Esophagus muscularis mucosa (tissue), 4 donors: ENCODE measurements at places on chromosomes 2 and 18. TPM values are rescaled to one million over a fixed set of nuclear protein-coding genes. Genes with fewer than 3 reads are reported as not detected.

GRCh38 chr2:9258501-9258900 is 51.9 kb downstream of the ASAP2 start:
- no peak for DNase-seq

- DNase-seq: no peak
Observed at GRCh38 chr2:86010083-86010482, 95.6 kb downstream of the POLR1A start.

- DNase-seq: no peak
Observed at GRCh38 chr18:70554854-70555445, 266.1 kb downstream of the SOCS6 start.

DNA sequence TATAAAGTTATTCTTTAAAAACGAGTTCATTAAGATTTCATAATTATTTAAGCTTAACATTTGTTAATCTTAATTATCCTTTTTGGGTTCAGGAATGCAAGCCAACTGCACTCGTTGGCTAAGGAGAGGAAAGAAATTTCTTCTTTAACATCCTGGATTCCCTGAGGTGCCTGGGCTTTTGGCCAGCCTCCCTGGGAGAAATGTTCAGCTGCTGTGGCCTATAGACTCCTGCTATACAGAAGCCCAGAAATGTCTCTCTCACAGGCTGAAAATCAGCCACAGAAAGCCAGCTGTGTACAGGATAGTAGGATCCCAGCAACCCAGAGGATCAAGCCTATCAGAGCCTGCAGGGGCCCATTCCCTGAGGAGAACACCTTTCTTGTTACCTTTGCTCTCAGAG is 430.3 kb downstream of the XIRP2 start:
- no peak for DNase-seq

PIGN gene
- 13.7 TPM for total RNA-seq

GRCh38 chr2:215773728-215774127 is 239.6 kb downstream of the MREG start:
- DNase-seq: no peak

GRCh38 chr18:71936744-71937143 is 607.4 kb downstream of the CBLN2 start:
- no peak for DNase-seq

DNA sequence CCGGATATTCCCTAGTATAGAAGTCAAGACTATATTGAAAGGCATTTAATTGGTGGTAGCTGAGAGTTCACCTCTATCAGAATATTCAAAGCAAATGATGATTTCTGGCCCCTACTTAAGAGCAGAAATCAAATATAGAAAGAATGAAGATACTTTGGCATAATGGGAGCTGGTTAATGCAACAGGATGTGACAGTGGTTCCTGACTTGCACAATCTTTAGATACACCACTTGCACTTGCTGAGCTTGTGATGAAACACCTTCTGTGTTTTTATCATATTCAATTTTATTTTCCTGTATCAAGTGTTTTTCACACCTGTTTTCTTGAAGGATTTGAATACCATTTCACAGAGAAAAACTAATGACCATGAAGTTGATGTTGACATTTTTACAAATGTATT is 124.1 kb upstream of the CDH19 start:
- DNase-seq: no peak

DNA sequence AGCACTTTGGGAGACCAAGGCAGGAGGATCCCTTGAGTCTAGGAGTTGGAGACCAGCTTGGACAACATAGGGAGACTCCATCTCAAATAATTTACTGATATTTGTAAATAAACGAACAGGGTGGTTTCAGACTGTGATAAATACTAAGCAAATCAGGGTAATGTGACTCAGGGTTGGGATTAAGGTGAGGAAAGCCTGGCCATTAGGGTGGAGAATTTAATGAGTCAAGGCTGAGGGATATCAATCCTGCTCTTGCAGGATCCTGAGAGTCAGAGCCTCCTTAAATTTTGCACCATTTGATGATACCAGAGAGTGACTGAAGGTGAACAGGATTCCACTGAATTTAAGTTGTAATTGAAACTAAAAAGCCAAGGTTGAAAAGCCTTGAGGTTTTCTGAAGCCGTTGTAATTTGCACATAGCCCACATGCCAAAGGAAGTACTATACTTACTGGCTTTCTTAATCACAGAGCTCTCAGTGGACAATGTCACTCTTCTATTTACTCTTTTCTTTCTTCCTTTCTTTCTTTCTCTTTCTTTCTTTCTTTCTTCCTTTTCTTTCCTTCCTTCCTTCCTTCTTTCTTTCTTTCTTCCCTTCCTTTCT is 28.6 kb upstream of the AP1S3 start:
- DNase-seq: no peak

POTEC gene
- total RNA-seq: not detected

STAT1 gene
- 44.2 TPM for total RNA-seq

DNA sequence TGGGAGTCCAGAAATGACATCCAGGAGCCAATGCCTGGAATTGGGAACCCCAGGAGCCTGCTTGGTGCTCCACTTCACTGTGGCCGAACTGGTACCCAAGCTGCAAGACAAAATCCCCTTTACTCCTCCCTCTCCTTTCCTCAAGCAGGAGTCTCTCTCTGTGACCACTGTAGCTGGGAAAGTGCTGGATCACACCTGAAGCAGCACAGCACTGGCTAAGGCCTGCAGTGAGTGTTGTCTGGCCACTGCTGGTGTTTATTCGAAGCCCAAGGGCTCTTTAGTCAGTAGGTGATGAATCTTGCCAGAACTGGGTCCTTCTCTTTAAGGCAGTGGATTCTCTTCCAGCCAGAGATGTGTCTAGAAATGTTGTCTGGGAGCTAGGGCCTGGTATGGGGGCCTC is 26.4 kb downstream of the STPG4 start:
- no peak for DNase-seq

GRCh38 chr18:59623456-59624368 is 73.5 kb downstream of the CCBE1 start:
- DNase-seq: peak; percentile 89

DNA sequence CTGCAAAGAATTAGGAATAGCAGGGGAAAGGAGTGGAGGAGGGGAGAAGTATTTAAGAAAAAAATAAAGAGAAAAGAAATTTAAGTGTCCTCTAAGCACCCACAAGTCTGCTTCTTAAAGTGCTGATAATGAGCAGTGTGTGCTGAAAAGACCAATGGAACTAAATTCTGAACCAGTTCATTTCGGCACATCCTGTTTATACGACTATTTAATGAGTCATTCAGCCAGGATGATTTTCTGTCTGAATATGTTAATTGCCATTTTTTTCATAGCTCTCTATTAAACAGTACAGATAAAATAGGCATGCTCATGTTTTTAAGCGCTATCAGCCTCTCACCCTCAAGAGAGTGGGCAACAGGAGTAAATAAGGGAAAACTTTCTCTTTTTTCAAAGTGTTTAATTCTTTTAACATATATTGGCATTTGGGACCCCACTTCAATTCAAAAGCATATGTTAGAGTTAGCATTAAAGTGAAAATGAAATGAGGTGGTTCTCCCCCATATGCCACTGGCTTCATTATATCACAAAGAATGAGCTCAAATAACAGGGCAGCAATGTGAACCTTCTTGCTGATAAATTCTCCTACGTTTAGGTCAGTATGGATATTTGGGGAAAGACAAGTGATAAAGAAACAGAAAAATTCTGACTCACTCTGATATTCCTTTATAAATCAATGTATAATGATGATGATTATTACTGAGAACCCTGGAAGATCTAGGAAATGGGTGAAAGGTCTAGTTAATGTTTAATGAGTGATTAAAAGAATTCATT is 87.5 kb downstream of the TCF4 start:
- no peak for DNase-seq

GRCh38 chr2:120887741-120888231 is 152.1 kb downstream of the GLI2 start:
- no peak for DNase-seq

- no peak for DNase-seq
Observed at GRCh38 chr2:241493092-241493491, 15.3 kb downstream of the STK25 start.

DNAJC27 gene
- 8.0 TPM for total RNA-seq

KCNG2 gene
- total RNA-seq: not detected

LAMA1 gene
- 0.42 TPM for total RNA-seq

MEMO1 gene
- total RNA-seq: 25.0 TPM

DNA sequence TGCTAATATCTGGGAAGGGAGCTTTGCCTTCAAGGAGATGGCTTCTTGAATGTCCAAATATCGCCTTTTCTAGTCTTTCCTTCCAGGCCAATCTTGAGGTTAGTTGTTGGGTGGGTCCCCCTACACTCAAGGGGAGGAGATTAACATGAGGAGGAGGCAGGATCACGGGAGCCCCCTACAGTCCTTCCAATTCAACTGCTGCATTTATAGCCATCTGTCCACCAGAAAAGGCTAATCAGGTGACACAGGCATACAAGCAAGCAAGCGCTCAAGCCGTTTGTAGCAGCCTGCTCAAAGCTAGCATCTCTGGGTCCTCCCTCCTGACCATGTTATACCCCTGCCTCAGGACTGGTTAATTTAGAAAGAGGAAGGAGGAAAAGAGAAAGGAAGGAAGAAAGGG is 87.6 kb downstream of the MRPS9 start:
- no peak for DNase-seq

SERPINB4 gene
- total RNA-seq: not detected

GRCh38 chr2:84102274-84102673 is 356.8 kb downstream of the SUCLG1 start:
- no peak for DNase-seq

GRCh38 chr2:158815166-158815565 is 20.0 kb downstream of the DAPL1 start:
- no peak for DNase-seq

DNA sequence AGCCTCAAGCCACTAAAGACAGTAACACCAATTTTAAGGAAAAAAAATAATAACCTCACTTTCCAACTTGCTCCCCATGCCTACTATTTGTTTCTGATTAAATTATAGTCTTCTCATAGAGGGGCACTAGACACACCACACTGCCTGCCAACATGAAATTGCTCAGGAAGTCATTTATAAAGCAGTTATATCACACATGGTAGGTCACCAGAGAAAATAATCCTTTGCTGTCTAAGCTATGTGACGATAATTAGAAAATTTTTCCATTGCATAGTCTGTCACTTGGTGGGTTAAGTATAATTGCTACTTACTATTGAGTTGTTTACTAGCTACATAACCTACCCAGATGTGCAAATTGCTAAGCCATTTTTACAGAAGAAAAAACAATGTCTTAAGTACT is 85.2 kb downstream of the INO80D start:
- no peak for DNase-seq

- DNase-seq: no peak
Observed at GRCh38 chr2:42725657-42726056, 38.3 kb downstream of the OXER1 start.

GRCh38 chr2:75729861-75730260 is 19.1 kb upstream of the GCFC2 start:
- DNase-seq: no peak

GRCh38 chr2:176171351-176172006 is 14.4 kb downstream of the HOXD3 start:
- no peak for DNase-seq

DNA sequence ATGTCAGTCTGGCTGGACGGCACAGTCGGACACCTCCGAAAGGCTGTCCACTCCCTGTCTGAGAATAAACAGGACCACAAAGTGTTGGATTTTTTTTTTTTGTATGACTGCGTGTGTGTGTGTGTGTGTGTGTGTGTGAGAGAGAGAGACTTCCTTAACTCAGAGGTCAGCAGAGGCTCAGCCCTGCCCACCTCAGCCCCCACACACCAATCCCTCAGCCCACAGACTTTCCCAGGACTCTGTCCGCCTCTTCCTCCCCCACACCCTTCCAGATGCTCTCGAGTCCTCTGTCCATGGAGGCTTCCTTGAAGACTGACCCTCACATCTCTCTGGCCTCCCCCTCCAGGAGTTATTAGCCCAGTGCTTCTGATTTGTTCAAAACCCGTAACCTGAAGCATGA is 147.3 kb downstream of the BCL11A start:
- DNase-seq: no peak

DNA sequence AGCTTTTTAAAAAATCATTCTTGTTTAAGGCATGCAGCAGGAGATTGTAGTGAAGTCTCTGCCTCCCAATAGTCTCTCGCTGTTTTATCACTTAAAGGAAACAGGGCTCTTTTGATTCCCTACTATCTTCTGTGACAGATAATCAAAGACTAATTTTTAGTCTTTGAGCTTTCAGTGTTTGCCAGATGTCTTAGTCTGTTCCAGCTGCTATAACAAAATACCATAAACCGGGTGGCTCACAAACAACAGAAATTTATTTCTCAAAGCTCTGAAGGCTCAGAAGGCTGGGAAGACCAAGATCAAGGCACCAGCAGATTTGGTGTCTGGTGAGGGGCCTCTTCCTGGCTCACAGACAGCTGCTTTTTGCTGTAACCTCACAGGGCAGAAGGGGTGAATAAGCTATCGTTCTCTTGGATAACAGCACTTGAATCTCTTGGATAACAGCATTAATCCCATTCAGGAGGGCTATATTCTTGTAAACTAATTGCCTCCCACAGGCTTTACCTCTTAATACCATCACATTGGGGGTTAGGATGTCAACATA is 37.8 kb upstream of the STAT4 start:
- no peak for DNase-seq

- no peak for DNase-seq
Observed at GRCh38 chr2:10238396-10238795, 64.3 kb upstream of the HPCAL1 start.

DNA sequence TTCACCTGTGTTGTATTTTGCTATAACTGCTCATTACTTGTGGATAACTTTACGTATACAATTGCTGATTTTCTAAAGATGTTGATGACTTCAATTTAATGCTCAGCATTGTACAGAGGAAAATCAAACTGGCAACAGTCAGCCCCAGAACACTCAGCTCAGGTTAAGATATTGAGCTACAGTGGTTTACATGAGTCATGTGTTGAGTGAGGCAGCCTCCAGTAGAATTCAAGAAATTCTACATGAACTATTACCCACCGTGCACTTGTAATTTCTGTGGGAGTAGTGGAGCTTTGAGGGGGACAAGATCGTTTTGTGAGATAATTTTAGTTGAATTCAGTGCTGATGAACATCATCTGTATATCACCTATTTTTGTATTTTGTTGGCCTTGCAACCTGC is 292.3 kb downstream of the ALPK2 start:
- DNase-seq: no peak

CSRNP3 gene
- total RNA-seq: 1.8 TPM

GRCh38 chr18:59627414-59627813 is 69.8 kb downstream of the CCBE1 start:
- DNase-seq: no peak

DNA sequence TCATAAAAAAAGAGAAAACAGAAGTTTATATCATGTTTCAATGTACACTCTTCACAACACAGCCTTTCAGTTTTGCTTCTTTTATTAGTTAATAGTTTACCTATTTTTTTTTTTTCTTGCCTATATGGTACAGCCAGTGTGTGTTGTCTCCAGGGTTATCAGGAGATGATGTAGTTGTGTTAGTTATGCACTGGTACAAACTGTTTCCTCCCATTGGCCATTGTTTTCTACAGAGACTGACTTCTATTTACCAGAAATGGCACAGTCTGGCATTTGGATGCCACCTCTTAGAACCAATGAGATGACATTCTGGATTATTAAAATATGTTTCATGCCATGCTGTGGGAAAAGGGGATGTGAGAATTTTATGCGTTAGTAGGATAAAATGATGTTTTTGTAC is 339.4 kb downstream of the PLCL1 start:
- no peak for DNase-seq

- no peak for DNase-seq
Observed at GRCh38 chr2:143162123-143162837, 33.1 kb downstream of the ARHGAP15 start.

MTLN gene
- total RNA-seq: 186 TPM

- no peak for DNase-seq
Observed at GRCh38 chr2:5589183-5589582, 103.0 kb upstream of the SOX11 start.
